ENCODE measurements at places on chromosomes 12 and 14.

DNA sequence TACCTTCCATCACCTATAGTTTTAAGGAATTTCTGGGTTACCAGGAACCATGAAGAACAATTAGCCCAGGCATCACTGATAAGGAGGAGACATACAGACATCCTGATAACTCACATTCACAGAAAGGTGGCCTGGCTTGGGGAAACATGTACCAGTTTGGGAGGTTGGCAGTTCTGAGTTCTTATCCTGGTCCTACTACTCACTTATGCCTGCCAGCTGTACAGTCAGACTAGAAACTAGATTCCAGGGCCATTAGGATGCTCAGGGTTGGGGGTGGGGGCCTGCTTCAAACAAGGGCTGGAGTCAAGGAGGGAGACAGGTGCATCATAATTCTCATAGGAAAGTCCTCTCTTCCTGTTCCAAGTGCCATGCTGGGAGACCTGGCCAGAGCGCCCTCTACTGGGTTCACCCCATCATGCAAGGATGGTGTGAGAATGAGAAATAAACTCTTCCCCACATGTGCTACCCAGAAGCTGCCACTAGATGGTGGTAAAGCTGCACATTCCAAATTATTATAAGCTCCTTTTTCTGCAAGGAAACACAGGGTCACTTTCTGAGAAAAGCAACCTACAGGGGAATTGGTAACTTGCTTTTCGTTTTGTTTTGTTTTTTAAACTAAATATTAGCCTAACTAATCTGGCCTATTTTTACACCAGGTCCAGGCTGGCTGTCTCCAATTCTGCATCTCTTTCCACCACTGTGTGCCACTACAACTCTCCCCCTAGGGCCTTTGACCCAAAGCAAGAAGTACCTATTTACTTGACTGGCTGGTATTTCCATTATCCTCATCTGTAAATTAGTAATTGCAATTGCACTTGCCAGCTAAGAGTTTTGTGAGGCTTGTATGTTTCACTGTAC is 14.5 kb downstream of the OAS2 start:
- DNase-seq, result no peak

GRCh38 chr14:44204061-44204835 is 302.8 kb downstream of the FSCB start:
- DNase-seq, result no peak

GRCh38 chr14:100955201-100955600 is 51.7 kb upstream of the RTL1 start:
- DNase-seq, result no peak

GRCh38 chr14:106549064-106549463 is 1022.7 kb downstream of the TMEM121 start:
- no peak for DNase-seq

- no peak for DNase-seq
Measured at GRCh38 chr12:68100241-68100640, 59.3 kb downstream of the IFNG start.

GRCh38 chr14:24179961-24180796 is 8.3 kb downstream of the REC8 start:
- no peak for DNase-seq

GRCh38 chr12:120094485-120094884 is 22.1 kb downstream of the RAB35 start:
- no peak for DNase-seq

- DNase-seq, result no peak
Measured at GRCh38 chr12:73445658-73446324, 1091.8 kb upstream of the ATXN7L3B start.

Data from activated gamma-delta T cell treated with anti-CD3 and anti-CD28 coated beads, Interleukin-2, amount 50 U/mL, for 16 hours (primary cell).